ENCODE measurements at places on chromosomes 1 and 21.

GRCh38 chr1:65497256-65497830 lies 76.9 kb downstream of the LEPR start:
- no peak for DNase-seq

DNA sequence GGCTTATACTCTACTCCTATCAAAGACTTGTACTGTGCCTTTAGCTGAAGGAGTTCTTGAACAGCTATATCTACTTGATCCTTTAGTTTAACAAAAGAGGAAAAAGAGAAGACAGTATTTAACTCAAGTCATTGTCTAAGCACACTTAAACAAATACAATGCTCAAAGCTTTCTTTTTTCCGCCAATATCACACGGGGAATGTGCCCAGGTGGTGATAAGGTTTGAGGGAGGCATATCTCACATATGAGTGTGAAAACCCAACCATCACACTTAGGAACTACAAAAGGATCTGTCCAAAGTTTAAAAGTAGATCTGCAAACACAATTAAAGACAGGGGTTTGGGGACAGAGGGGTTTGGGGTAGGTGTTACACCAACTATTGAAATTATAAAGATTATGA lies 59.0 kb upstream of the SLC30A10 start:
- DNase-seq: no peak

GRCh38 chr1:99481391-99481996 lies 164.4 kb upstream of the PALMD start:
- peak; percentile 18 for DNase-seq

- no peak for DNase-seq
Observed at GRCh38 chr1:11134251-11134897, 34.7 kb upstream of the EXOSC10 start.

- DNase-seq: no peak
Observed at GRCh38 chr1:68958958-68959357, 462.1 kb upstream of the DEPDC1 start.

DNA sequence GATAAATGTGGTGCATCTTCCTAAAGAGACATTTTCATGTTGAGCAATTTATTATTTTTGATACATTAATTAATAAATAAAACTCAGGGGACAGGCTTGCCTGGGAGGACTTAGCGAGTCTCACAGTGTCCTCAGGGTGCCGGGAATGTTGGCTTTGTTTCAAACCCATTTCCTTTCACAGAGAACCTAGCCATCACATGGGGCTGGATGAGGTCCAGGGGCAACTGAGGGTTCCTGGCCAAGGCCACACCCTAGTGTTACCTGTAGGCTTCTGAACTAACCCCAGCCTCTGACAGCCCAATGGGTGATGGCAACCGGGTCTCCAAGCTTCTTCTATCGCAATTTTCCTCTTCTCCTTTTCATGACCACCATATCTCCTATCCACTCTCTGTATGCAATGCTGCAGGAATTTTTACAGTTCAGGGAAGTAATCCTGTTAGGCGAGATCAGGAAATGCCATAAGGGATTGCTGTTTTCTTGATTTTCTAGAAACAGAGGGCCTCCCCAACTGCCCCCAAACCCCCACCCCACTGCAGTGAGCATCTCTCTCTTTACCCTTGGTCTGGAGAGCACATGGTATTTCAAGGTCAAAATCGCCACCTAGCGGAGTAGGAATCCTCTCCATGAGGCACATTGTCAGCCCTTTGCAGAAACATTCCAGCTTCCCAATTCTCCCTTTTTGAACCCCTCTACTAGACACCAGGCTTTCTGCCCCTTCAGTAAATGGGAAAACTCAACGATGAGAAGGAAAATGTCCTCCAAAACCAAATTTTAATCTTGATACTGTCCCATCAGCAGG lies 22.1 kb upstream of the SMYD3 start:
- no peak for DNase-seq

DNA sequence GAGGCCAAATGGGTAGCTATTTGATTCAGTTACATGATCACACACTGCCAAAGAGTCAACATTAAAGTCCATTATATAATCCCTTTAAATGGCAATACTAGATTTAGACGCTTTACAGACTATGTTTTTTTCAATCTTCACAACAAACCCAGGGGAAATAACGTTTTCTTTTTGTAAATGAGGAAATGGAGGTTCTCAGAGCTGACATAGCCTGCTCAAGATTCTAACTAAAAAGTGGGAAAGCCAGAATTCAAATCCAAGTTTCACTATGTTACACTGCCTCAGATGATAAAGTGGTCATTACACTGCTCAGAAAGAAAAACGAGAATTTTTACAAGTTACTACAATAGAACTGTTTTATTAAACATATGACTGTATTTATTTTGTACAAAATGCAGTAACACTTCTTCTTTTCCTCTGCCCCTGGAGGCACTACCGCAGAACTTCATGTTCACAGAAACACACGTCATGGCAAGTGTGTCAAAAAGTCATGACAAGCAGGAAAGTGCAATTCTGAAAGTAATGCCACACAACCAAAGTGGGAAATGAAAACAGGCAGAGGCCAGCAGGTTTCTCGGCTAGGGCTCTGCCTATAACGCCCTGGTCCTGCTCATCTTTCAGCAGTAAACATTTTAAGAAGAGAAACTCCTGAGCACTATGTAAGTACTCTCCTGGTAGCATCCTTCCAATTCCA lies 19.0 kb downstream of the THEMIS2 start:
- DNase-seq: no peak

DNA sequence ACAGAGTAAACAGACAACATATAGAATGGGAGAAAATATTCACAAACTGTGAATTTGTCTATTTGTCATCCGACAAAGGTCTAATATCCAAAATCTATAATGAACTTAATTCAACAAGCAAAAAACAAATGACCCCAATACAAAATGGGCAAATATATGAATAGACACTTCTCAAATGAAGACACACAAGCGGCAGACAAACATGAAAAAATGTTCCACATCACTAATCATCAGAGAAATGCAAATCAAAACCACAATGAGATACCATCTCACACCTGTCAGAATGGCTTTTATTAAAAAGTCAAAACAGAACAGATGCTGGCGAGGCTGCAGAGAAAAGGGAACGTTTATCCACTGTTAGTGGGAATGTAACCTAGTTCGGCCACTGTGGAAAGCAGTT lies 72.7 kb downstream of the SMYD3 start:
- no peak for DNase-seq

DNA sequence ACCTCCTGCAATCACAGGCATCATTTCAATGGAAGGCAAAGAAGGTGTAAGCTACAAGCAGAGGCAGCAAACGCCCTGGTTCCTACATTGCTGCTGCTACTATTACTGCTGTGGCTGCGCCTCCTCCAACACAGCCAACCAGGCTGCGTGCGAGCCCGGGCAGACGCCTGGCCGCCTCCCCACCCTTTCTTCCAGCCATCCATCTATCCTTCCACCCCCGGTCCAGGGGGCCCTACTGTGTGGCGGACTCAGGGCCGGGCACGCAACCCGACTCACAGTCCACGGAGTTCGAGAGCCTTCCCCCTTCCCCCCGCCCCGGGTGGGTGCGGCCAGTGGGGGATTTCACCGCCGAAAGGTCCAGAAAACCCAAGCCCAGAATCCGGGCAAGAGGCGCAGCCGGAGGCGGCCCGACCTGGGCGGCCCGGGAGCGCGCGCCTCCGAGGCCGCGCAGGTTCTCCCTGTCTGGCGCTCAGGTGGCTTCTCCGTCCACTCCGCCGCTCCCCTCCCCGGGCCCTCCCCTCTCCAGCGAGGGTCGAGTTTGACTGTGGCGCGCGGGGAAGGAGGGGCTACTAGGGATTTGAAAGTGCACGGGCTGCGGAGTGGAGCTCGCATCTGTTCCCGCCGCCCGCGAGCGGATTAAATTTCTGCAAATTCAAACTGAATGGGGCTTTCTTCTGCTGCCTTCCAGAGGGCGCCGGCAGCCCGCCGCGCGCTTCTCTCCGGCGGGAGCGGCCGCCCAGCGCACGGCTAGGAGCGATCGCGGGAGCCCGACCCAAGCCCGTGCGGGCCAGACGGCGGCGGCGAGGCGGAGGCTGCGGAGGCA lies at the start of gene HUNK:
Gene HUNK, plus strand, starts transcription at position 569 of the 823 bp plus-strand sequence. CDS start 655 bp downstream, outside the sequence.
- DNase-seq: no peak

DNA sequence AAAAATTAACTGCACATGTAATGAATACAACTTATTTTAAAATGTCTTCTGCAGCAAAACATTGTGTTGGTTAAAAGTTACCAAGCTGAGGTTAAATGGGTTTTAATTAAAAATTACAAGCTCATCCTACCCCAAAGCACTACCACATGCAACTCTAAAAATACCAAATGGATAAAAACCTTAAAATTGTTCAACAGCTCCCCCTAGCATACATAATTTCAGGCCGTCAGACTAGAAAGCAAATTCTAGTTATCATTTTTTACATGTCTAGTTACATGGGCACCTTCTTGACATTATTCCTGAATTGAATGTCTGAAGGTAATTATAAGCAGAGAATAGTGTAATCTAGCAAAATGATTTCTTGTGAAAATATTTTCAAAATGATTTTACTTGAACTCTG lies 176.5 kb downstream of the C1orf21 start:
- DNase-seq: no peak

- no peak for DNase-seq
Observed at GRCh38 chr1:48960320-48960719, 183.6 kb upstream of the BEND5 start.

GRCh38 chr1:87830432-87830978 lies 501.8 kb downstream of the LMO4 start:
- no peak for DNase-seq

DNA sequence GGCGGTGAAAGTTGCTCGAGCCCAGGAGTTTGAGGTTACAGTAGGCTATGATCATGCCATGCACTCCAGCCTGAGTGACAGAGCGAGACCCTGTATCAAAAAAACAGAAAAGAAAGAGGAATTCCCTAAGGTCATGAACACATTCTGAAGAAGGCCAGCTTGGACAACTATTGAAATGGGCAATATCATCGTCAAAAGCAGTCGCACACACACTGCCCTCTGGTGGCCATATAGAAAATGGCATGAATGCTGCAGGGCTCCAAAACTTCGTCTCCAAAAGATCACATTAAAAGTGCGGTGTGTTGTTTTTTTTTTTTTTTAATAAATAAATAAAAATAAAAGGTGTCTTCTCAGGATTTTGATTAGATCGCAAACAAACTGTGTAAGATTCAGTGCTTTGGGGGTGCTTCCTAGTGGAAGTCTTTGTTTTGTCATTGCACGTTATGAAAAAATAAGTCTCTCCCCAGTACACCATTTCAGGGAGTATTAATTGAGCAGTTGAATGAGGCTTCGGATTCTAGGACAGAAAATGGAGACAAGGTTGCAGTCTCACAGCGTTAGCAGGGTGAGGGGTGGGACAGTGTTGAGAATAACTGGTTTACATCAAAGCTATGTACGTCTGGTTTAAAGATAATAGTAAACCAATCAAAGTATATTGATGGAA lies 87.5 kb upstream of the FMN2 start:
- DNase-seq: no peak

GRCh38 chr1:206866062-206866461 lies 639 bp downstream of the IL20 start:
- DNase-seq: no peak

DNA sequence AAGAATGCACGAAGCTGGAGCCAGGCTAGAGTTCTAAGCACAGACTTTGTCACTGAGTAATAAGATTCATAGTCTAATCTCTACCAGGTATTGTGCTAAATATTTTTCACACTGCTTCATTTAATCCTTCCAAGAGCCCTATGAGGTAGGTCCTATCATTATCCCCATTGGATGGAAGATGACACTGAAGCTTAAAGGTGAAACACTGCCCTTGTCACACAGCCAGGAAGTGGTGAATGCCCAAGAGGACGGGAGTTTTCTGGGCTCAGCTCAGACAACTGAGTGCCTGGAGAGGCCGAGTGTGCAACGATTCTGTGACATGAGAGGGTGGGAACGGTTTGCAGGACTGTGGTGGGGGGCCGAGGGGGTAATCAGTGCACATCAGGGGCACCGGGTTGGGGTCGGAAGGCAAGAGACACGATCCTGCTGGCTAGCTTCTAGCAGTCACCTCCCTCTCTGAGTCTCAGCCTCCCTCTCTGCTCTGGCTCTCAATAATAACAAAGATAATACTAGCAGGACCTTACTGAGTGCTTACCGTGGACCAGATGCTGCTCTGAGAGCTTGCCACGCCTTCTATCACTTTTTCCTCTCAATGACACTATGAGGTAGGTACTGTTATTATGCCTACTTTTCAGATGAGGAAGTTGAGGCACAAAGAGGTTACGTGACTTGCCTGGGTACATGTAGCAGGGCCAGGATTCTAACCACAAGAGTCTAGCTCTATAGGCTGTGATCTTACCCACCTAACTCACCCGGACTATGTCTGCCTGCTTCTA lies 12.4 kb downstream of the KCNQ4 start:
- DNase-seq: no peak

GRCh38 chr1:197618061-197618460 lies 157.2 kb downstream of the DENND1B start:
- no peak for DNase-seq

GRCh38 chr1:3954170-3955169 lies 54.4 kb upstream of the C1orf174 start:
- no peak for DNase-seq

- DNase-seq: no peak
Observed at GRCh38 chr1:162336621-162337285, 39.9 kb downstream of the SPATA46 start.

DNA sequence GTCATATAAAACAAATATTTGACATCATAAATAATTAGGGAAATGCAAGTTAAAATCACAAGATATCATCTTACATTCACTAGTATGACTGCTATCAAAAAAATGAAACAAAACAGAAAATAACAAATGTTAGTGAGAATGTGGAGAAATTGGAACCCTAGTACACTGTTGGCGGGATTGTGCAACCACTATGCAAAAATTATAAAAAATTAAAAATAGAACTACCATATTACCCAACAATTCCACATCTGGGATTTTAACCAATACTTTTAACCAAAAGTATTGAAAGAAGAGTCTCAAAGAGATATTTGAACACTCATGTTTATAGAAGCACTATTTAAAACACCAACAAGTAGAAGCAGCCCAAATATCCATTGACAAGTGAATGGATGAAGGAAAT lies 797.2 kb upstream of the ADAMTS5 start:
- DNase-seq: no peak

- peak; percentile 32 for DNase-seq
Observed at GRCh38 chr1:10693497-10694273, 102.8 kb downstream of the CASZ1 start.

- no peak for DNase-seq
Observed at GRCh38 chr1:169009666-169010065, 96.8 kb upstream of the ATP1B1 start.

DNA sequence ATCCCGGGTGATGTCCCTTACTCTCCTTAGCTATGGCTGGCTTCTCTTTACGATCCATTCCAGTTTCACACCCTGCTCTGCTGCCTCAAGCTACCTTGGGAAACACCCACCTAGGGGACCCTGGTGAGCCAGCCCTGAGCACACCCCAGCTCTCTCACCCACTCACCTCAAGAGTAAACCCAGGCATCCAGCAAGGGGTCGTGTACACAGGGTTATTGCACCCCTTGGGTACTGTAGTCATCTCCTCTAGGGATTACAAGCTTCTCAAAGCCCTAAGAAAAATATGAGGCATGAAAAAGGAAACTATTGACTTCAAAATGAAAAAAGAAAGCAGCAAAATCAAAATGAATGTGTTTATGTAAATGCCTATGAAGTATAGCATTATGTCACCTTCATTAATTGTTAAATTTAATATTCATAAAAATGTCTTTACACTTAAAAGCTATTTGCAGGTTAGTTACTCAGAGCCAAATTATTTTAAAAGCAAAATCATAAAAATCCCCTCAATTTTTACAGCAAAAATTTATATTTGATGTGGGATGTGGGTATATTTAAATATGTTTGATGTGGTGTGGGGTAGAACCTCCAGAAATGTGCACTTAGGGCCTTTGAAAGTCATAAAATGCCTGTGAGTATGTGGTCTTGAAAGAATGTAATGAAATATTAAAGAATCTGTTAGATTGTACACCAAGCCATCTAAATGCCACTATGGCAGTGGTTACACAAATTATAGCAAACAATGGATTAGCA lies 190.3 kb downstream of the C1orf94 start:
- no peak for DNase-seq
